Suppressor macrophage (primary cell): ENCODE measurements at places on chromosomes 5 and 9.

DNA sequence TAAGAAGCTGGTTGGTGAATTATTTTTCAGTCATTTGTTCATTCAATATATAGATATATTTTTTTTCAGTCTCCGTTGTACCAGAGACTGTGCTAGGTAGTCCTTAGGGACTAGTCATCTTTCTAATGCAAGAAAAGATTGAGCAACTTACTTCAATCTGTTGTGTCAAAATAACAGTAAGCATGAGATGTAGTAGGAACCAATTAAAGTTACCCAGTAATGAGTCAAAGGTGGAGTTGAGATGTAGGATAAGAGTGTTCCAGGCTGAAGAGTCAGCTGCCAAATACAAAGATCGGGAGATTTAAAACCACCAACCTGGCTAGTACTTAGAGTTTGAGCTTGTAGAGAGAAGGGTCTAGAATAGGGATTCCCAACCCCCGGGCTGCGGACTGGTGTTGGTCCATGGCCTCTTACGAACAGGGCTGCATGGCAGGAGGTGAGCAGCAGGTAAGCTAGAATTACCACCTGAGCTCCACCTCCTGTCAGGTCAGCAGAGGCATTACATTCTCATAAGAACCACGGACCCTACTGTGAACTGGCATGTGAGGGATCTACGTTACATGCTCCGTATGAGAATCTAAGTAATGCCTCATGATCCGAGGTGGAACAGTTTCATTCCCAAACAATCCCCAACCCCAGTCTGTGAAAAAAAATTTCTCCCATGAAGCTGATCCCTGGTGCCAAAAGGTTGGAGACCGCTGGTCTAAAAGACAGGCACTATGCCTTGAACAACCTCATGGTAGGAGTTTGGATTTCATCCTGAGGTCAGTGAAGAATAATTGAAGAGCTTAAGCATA, 1241.5 kb upstream of the WWC1 start:
- DNase-seq: no peak

DNA sequence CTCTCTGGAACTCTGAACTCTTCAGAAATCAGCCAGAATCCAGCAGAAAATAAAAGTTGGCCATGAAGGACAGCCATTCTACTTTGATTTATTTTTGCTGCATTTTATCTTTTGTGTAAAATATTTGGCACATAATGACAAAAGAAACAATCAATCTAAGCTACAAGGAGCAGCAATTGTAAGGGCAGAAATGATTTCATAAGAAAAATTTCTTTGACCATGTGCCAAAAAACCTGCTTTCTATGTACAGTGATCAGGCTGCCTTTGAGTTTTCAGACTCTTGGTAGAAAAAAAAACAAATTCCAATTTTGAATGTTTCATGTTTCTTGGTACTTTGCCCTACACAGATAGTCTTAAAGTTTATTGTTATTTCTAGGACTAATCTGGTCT, 69.8 kb upstream of the SLC1A3 start:
- DNase-seq: no peak

GRCh38 chr9:106581973-106582372, 281.0 kb upstream of the ZNF462 start:
- no peak for DNase-seq

GRCh38 chr9:104608336-104608735, 2.9 kb upstream of the OR13C2 start:
- peak; percentile 0 for DNase-seq

- DNase-seq: no peak
Measured at GRCh38 chr9:95225076-95225725, 92.3 kb downstream of the FANCC start.

DNA sequence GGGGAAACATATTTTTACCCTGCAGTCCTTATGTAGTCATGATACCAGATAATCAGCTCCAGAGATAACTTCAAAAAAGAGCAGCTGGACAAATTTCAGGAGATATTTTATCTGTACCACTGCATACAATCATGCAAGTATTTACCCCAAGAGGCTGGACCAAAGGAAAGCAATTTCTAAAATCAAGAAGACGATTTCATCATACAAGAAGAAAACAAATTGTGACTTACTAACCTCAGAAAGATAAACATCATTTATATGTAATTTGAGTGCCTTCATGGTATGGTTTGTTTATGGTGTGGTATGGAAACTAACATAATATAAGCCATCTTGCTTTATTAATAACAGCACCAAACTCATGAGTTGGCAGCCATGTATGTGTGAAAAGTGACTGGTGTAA, 603.6 kb downstream of the PSAT1 start:
- no peak for DNase-seq

- DNase-seq: no peak
Measured at GRCh38 chr5:40831346-40832210, 3.4 kb downstream of the RPL37 start.

- no peak for DNase-seq
Measured at GRCh38 chr9:134071149-134071548, 3.3 kb upstream of the BRD3 start.

DNA sequence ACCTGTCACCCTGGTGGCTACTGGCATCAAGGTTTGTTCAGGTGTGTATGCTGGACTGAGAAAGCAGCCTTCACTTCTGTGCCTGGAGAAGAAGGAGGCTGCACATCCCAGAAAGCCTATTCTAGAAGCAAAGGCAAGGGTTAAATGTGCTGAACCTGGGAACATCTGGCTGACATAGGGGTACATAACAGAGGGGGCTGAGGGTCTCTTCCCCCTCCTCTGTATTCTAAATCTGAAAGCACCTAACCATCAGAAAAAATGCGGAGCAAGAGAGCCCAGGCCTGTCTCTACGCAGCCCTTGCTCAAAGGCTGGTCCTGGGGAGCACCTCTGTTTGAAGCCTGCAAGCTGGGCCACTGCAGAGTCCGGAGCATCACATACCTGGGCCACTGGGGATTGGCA, 53.2 kb upstream of the FSTL4 start:
- DNase-seq: no peak

GRCh38 chr5:9388941-9389674, 156.8 kb downstream of the SEMA5A start:
- peak; percentile 14 for DNase-seq

DNA sequence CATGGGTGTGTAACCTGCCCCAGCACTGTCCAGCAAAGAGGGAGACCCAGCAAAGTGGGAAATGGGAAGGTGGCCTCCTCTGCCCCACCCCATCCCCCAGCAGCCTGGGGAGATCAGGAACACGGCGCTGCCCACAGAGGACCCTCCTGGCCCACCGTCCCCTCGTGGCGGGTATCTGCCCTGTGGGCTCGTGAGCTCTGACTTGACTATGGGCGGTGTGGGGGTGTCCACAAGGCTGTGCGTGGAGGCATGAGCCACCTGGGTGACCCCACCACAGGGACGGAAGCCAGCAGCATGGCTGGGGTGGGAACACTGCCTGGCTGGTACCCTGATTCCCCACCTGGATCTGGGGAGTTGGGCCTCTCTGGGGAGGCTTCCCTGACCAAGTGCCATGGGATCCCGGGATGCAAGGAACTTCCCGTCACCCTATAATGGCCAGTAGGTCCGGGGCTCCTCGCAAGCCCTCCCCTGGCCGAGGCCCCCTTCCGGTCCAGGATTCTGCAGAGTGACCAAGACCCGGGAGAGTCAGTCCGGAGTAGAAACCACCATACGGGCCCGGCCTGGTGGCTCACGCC, 29.3 kb upstream of the SLC6A19 start:
- no peak for DNase-seq

GRCh38 chr5:56950626-56951125, 1.2 kb downstream of the MIER3 start:
- peak; percentile 55 for DNase-seq

GRCh38 chr5:151454166-151454565, 6.8 kb downstream of the SLC36A1 start:
- DNase-seq: no peak

GRCh38 chr5:41363343-41363986, 146.9 kb downstream of the PLCXD3 start:
- DNase-seq: no peak

- DNase-seq: no peak
Measured at GRCh38 chr5:41827792-41828191, 42.4 kb downstream of the OXCT1 start.

DNA sequence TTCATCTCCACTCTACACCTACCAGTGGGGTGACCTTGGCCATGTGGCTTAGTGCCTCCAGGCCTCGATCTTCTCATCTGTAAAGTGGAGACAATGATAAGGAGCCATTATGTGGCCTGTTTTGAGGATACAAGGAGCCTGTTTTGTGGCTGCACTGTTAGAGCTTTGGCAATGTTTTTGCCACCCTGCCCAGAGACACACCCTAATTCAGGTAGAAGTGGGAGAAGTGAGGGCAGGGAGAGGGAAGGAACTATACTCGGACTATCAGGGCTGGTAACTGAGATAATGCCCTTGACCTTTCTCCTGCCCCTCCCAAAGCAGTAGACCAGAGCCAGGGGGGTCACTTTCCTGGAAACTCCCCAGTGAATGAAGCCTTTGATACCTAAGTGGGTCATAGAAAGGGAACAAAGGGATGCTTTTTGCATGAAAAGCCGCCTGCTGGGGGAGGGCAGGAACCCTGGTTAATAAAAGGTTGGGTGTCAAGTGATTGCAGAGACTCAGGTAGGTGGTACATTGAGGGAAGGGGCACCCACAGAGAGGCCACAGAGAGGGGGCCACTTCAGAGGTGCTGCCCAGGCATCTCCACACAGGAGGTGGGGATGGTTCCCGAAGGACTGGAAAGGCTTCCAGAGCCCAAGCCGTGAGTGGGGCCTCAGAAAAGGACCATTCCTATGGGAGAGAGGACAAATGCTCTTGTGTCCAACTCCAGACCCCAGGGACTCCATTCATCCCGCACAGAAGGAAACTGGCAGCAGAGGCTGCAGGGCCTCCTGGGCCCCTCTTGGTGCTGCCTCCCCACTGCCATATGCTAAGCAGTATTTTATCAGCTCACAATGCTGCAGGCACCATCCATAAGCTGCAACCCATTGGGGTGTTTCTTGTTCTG, 42.3 kb upstream of the VDAC1 start:
- DNase-seq: no peak

DNA sequence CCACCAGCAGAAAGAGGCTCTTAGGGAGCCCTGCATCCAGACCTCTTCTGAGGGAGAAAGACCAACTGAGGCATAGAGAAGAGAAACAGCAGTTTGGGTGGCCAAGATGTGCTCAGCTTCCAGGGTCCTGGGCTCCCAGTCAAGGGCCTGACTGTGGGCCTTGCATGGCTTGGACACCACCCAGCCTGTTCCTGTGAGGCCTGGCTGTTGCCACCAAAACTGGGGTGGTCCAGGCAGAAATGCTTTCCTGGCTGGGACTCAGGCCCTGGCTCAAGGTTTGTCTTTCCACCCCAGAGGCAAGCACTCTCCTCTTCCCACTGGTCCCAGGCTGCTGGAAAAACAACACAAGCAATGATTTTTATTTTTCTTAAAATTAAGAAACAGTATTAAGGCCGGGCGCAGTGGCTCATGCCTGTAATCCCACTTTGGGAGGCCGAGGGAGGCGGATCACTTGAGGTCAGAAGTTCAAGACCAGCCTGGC, 13.3 kb downstream of the MYOZ3 start:
- DNase-seq: no peak

GRCh38 chr5:137415231-137415681, 83.9 kb downstream of the SPOCK1 start:
- no peak for DNase-seq

DNA sequence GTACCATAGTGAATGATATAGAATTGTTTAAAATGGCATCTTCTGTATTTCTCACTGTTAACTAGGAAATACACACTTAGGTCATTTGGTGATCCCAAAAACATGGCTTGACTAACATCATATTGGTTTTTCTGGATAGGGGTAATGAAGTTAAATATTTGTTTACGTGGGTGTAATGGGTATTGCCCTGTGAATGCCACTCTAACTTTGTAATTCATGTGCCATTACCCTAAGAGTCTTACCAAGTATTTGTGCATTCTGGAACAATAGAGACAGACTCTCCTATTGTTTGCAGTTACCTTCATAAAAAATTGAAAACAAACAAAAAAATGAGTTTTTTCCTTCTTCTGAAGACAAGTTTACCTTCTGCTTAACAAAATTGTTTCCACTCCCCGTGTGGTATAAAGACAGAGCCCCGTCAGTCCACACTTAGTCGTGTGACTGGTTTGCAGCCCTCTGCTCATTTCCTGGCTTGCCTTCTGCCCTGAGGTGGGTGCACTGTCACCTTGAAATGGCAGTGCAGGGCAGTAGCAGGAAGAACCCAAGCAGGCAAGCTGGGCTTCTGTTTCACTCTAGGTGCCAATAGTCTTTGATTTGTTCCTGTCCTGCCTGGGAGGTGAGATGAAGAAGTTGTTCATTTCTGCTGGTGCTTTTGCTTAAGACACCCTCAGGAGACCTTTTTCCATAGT, 9.6 kb upstream of the CATSPER3 start:
- no peak for DNase-seq

GRCh38 chr5:136235321-136235720, 42.4 kb upstream of the SMIM32 start:
- DNase-seq: no peak

GRCh38 chr5:45687701-45688100, 8.5 kb downstream of the HCN1 start:
- no peak for DNase-seq

DNA sequence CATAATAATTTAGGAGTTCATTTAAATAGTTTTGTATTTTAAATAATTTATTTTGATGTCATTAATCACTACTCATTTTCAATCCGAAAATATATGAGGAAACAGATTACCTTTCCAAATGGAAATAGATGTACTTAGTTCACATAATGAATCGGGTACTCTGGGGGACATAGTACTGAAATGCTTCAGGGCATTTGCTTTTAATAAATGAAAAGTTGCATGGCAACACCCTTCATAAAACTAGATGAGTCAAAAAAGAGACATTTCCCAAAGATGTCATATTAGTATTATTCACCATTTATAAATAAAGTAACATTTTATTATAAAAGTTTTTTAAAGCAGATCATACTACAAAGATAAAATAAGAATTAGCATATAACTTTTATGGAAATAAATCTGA, 177.8 kb downstream of the MCTP1 start:
- no peak for DNase-seq

- no peak for DNase-seq
Measured at GRCh38 chr9:127116088-127116726, 6.2 kb downstream of the ANGPTL2 start.

GRCh38 chr5:146233441-146233840, 30.0 kb downstream of the RBM27 start:
- DNase-seq: no peak

GRCh38 chr5:164470312-164470711, 964.9 kb downstream of the MAT2B start:
- no peak for DNase-seq

GRCh38 chr9:15697446-15697851, 144.6 kb downstream of the CCDC171 start:
- no peak for DNase-seq

- no peak for DNase-seq
Measured at GRCh38 chr5:157800137-157800536, 56.6 kb downstream of the LSM11 start.

GRCh38 chr9:131578731-131579504, 33.6 kb downstream of the PRRT1B start:
- DNase-seq: peak; percentile 50
